Psoas muscle (tissue), 8 donors: ENCODE measurements at places on chromosomes 1 and 21.

DNA sequence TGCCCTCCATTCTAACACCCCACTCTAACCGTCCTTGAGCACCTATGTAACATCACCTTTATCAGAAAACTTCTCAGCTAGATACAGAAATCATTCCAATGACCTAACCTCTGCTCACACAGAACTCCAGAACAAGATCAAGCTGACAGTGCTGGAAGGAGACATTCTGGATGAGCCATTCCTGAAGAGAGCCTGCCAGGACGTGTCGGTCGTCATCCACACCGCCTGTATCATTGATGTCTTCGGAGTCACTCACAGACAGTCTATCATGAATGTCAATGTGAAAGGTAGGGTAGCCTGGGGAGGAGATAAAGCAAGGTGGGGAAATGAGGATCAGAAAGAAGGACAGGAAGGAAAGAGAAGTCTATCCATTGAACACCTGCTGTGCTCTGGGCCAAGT lies 27.8 kb downstream of the HSD3B2 start:
- no peak for DNase-seq

- DNase-seq: no peak
Observed at GRCh38 chr1:83791821-83792437, 207.0 kb downstream of the TTLL7 start.

DNA sequence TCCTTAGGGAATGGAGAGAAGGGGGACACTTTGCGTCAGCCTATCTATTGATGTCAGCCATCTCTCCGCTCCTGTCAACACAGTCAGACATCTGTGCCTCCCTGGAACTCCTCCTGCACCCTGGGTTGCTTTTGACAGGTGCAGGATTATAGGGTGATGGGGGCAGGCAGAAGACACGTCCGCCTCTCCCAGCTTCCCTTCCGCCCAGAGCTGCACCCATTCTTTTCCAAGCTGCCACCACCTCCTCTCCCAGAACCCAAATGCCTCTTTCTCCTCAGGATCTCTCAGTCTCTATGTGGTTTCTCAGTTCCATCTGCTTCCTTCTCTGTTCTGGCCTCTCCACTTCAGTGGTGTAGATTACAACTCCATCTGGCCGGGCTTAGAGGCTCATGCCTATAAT lies 17.1 kb upstream of the KIF1B start:
- no peak for DNase-seq

DNA sequence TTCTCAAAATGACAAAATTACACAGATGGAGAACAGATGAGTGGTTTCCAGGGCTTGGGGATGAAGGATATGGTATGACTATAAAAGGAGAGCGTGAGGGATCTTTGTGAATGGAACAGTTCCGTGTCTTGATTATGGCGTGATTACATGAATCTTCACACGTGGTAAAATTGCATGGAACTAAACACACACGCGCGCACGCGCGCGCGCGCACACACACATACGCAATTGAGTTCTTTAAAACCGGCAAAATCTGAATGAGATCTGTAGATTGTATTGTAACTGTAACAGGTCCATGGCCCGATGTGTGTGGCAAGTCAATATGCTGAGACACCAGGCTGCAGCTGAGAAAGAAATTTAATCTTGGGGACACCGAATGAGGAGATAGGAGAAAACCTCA lies 11.1 kb upstream of the LRRN2 start:
- DNase-seq: no peak

DNA sequence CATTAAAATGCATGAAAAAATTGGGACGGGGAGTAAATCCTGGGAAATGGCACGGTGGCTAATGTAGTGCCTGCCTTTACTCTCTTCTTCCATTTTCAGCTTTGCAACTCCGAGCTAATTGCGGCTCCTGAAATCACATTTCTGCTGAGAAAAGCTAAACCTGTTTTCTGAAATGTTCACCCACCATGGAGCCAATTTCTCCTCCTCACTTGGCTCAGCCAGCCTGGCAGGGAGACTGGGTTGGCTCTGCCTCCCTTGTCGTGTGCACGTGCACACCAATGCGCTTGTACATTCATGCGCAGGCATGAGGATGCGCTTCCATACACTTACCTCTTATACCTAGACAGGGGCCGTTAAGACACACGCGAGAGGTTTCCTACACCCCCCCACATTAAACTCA lies 165.4 kb downstream of the PLXNA2 start:
- no peak for DNase-seq
